ENCODE measurements at places on chromosomes 16 and 17. TPM values are rescaled to one million over a fixed set of nuclear protein-coding genes. Genes with fewer than 3 reads are reported as not detected.

The RTN4RL1 gene
- total RNA-seq: 1.0 TPM

The TEX14 gene
- total RNA-seq: 0.11 TPM

The CPHXL2 gene
- total RNA-seq: not detected

The AXIN2 gene
- total RNA-seq: 3.8 TPM

The MT1E gene
- 153 TPM for total RNA-seq

The CHST4 gene
- not detected for total RNA-seq

The EPX gene
- total RNA-seq: not detected

The MMP25 gene
- total RNA-seq: 1.5 TPM
